Activated T-cell treated with anti-CD3 and anti-CD28 coated beads for 1 hour (primary cell): ENCODE measurements at places on chromosomes 6 and 20.

- DNase-seq = no peak
Observed at GRCh38 chr6:12527339-12527738, 189.2 kb upstream of the PHACTR1 start.

DNA sequence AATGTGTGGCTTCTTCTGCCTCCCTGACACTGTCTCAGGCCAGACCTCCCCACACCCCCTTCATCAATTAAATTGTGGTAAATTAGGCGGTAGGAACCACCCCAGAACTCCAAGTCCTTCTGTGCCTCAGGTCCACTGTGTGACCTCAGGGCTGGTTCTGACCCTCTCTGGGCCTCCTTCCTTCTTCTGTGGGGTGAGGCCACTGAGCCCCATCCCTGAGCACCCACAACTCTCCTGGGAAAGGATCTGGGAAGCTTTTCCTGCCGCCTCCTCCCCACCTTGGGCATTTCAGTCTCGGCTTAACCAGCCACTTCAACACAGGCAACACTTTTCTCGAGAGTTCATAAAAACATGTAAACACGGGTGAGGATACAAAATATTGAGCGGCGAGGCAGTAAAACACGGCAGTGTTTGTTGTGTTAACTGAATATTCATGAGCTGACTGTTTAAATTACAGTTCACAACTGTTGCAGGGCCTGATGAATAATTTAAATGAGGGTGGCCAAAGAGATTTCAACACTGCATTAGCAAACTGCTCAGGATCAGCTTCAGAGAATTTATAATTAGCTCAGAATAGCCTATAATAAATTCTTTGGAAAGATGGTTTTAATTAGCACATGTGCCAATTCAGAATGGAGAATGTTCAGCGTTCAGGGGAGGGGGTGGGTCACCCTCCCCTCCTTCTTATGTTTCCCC, 112.1 kb downstream of the TOX2 start:
- no peak for DNase-seq

DNA sequence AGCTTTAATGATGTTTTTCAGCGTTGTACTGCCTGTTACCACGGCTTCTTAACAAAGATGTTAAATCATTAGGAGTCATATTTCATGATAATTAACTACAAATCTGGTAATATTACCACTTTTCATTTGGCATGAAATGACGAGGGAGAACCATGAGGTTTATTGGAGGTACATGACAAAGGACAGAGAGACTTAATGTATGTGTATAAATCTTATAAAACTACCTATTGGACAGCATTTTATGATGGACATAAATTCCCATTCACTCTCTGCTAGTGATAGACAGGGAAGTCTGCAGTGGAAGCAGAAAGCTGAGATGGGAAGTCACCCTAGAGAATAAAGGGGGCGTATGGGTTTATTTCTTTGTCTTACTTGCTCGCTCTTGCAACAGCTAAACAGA, 949.9 kb upstream of the FLRT3 start:
- DNase-seq = no peak

- DNase-seq = no peak
Observed at GRCh38 chr6:3961581-3962215, 112.5 kb downstream of the FAM50B start.

DNA sequence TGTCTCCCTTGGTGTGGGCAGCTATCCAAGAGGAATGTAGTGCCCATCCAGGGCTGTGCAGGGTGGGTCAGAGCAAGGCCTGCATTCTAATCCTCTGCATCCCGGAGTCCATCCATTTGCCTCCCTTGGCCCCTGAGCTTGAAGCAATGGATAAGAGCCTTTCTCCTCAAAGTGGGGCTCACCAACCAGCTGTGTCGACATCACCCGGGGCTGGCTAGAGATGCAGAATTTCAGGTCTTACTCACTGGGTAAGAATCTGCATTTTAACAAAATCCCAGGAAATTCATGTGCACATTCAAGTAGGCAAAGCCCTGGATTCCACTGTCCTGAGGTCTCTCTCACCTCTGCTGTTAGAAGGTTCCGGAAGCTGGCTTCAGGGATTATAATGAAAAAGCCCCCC, 95.3 kb downstream of the MDGA1 start:
- DNase-seq = no peak

DNA sequence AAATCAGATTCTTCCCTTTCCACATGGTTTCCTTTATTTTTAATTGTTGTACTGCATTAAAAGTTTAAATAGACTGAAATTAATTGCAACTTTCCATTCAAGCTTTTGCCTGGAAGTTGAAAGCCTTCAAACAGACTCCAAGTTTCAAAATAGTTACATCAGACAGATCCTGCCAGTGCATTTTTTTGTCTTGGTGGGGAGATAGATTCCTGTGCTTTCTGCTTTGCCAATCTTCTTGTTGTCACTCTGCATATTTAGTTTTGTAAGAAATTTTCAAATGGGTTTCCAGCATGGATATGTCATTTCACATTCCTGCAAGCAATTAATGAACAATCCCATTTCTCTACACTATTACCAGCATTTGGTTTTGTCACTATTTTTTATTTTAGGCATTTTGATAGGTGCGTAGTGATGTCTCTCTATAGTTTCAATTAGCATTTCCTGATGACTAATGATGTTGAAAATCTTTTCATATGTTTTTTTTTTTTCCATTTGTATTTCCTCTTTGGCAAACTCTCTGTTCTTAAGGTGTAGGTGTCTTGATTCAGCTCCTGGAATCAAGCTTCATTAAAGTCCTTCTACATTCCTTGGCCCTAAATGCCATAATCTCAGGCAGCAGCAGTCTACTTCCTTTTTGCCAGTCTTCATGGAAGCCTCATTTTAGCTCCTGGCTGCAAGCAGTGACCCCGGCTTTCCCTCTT, 40.5 kb downstream of the SCP2D1 start:
- no peak for DNase-seq

DNA sequence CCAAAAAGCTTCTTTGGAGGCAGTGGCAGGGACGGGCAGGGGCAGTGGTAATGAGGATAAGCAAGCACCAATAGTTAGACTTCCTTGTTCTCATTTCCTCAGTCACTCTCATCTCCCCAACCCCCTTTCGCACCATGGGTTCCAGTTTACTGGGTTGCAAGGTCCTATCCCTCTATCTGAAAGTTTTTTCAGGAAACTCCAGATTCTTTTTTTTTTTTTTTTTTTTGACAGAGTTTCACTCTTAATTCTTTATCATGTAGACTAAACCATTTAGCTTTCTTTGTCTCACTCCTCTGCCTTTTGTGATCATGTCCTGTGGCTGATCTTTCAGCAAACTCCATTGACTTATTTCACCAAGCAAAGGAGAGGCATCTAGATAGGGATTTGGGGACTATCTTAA, 51.4 kb upstream of the GMDS start:
- no peak for DNase-seq

- DNase-seq = no peak
Observed at GRCh38 chr6:152170702-152171667, 363.5 kb downstream of the ESR1 start.

GRCh38 chr6:89117211-89118108, at the start of gene SRSF12:
TSS of gene SRSF12 (minus strand) at chr6:89118071. CDS start at chr6:89117887, 184 bp downstream.
- DNase-seq = peak; percentile 11

DNA sequence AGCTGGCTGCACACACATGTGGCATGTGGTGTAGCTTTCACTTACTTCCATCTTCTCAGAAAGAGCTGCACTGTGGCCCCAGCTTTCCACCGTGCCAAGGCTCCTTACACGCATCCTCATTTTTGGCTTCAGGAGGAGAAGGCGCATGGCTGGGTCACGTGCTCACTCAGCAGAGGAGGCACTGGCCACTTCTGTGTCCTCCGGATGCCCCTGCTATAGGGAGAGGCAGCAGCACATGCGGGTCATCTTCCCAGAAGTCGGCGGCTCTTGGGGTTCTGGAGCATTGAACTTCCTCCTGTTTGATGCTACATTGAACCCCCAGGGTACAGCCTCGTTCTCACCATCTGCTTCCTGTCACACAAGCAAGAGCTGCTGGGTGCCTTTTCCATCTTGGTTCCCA, 111.3 kb downstream of the FAM120B start:
- DNase-seq = no peak

GRCh38 chr6:154579485-154579884, 69.0 kb upstream of the CNKSR3 start:
- no peak for DNase-seq

DNA sequence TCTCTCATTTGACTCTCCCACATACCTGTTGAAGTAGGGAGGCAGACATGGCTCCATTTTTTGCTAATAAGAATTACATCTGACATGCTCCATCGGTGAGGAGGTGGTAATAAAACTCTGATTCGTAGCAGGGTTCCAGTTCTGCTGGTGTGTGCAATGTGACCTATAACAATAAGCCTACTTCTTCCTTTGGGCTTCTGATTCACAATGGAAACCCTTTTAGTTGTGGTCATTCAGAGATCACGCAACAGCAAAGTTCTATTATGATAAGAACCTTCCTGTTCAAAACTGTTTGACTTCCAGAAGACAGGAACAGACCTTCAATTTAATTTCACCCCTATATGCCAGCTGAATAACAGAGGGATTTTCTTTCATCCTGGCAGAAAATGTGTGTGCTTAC, 31.4 kb upstream of the GSTA4 start:
- no peak for DNase-seq

DNA sequence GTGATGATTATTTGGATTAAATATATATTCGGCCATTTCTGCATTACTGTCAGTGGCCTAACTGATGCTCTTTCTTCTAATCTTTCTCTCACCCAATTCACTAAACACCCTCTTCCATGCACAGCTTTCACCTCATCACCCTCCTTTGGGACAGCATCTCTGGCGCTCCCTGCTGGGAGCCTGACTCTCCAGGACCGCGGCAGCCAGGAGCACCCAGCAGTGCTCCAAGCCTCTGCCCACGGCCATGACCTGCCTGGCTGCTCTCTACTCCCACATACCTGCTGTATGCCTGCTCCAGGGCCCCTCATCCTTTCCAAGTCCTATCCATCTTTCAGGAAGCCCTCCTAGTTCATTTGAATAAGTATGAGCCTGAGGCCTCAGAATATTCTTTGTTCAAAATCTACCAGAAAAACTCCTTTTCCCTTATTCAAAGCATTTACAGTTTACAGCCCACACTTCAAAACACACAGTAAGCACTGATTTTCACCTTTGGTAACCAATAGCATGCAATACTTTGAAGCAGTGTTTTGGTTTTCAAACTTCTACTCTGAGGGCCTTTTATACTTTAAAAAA, 15.2 kb downstream of the CTCFL start:
- DNase-seq = no peak

DNA sequence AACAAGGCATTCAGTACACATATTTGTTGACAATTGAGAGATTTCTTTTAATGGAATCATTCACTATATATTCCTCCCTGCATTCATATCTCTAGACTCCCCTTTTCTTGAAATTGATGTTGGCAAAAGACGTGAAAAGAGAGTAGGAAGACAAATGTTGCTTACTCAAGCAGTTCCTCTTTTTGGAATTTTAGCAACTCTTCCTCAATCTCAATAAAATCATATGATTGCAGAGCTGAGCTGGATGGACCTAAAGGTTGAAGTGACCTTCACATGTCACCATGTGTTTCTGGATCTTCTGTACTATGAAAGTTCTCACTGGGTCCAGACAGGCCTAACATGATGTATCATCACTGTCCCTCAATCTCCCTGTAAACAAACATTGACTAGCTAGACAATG, 18.6 kb downstream of the ADGRF1 start:
- DNase-seq = no peak

DNA sequence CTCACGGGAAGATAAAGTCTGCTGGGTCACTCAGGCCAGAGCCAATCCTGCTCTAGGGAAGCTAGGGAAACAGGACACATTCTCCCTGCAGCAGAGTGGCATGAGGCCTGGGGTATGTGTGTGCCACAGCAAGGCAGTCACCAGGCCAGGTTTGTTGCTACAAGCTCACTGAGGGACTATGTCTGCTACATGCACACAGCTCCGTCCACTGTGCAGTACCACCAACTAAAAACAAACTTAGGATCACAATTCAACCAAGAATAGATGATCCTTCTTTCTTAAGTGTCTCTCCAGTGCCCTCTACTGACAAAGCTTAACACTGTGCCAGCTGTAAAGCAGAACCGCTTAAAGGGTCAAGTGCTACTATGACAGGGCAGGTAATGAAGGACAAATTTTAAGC, 192.5 kb downstream of the PTPRK start:
- no peak for DNase-seq

DNA sequence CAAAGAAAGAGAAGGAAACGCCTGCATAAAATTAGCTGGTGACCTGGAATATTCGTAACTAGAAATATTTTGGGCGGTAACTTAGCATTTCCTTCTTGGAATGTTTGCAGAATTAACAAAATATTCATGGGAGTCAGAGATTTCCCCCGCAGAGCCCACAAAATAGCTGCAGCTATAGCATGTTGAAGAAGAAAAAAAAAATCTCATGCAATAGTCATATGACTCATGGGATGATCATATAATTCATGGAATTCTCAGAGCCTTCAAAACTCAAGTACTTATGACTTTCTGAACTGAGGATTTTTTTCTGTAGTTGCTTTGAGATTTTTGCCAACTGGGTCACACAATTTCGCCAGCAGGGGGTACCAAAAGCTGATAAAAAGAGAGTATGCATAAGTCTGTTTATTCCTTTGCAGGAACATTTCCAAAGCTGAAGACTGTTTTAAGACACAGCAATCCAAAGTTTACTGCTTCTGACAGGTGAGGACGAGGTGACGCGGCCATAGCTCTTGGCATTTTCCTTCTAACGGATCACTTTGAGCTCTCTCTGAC, 586.0 kb upstream of the CHD6 start:
- DNase-seq = no peak

- no peak for DNase-seq
Observed at GRCh38 chr20:11907621-11908020, 10.1 kb upstream of the BTBD3 start.

DNA sequence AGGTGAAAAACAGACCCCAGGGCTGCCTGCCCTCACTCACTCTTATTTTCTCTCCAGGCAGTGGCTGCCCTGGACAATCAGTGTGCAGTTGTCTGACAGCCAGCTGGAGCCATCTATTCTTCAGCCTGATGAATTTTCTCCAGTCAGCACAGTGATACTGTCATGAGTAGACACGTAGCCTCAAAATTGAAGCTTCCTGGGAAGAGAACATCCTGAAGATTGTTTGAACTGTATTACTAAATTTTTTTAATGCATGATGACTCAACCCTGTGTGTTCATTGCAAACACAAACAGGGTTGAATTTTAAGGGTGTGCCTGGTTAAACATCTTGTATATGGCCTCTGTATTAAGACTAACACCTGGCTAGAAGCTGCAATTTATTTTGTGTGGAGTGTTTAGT, 49.8 kb upstream of the STXBP5 start:
- no peak for DNase-seq

DNA sequence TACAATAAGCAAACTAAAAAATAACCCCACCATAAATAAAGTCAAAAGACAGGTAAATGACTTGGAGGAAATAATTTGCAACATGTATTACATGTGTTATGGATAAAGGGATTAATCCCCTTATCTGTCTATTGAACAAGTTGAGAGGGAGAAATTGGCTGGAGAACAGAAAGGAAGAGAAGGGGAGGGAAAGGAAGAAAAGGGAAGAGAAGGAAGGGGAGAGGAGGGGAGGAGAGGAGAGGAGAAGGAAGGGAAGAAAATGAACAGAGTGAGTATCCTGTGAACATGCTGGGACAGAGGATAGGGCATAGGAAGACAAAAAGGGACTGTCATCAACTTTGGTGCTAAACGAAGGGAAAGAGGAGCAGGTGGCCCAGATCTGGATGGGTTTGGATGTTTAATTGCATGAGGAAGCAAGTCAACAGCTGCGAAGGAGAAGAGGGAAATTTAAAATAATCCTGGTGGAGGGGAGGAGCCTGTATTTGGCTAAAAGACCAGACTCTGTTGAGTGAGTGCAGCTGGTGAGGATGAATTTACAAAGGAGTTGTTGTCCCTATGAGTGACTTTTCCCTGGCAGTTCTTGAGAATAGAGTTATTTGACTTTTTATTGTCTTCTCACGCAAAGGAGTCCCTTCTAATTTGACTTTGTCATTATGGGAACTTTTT, 14.2 kb upstream of the SHLD1 start:
- no peak for DNase-seq

GRCh38 chr6:41332842-41333736, 2.3 kb upstream of the NCR2 start:
- no peak for DNase-seq
